ENCODE measurements at places on chromosomes 11 and 22.

DNA sequence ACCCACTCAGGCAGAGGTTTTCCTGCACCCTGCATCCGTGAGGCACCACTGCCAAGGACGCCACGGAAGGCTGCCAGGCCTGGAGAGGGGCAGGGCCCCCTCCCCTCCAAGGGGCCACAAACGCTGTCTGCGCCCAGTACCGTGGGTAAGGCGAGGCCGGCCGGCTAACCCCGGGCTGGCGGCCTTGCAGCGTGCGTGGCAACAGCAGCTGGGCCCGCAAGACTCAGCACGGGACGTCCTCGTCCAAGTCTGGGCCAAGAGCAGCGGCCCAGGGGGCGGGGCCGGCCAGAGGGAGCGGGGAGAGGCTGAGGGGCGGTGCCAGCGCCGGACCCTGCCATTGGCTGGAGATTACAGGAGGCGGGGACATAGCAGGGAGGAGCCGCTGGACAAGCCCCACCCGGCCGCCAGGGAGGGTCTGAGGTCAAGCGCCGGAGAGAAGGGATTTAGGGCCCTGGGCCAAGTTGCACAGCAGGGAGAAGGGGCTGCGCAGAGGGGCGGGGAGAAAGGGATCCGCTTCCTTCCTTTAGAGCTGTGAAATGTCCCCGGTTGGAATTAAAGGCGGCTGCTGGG is 16.0 kb downstream of the SLC43A1 start:
- peak; percentile 25 for DNase-seq

DNA sequence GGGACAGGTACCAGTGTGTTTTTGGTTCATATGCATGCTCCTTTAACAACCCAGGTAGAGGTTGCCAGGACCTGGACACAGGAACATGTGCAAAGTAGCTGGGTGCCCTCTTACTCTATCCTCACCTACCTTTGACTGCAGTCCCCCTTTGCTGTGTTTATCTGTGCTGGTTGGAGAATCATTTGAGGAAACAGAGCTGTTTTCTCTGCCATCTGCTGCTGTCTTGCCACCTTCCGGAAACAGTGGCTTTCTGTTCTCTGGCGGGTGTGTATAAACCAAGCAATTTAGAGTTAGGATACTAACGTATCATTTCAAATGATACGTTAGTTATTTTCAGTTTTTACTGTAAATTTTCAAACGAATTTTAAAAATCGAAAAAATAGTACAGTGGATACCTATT is 171.9 kb upstream of the TTC12 start:
- no peak for DNase-seq

- no peak for DNase-seq
These were observed 286.4 kb downstream of the NTM start for GRCh38 chr11:131656839-131657211.

GRCh38 chr11:8873741-8874405 is 37.1 kb upstream of the AKIP1 start:
- DNase-seq = no peak

- DNase-seq = no peak
These were observed 24.4 kb upstream of the FXYD6 start for GRCh38 chr11:117900720-117901440.

DNA sequence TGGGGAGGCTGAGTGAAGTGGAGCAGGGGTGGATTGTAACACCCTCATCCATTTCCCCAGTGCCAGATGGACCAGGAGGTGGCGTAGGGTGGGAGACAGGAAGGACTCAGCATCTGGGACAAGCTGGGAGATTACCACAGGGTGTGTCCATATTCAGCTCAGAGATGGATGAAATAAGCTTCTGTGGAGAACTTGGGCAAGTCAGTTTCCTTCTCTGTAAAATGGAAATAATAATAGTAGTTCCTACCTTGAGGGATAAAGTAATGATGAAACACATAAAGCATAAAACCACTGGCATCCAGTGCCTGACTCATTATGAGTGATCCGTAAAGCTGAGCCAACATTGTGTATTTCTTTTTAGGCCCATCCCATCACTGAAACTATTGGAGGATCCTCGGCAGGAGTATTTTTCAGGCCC is 607 bp upstream of the ROBO4 start:
- no peak for DNase-seq

GRCh38 chr11:30859669-30860068 is 273.5 kb upstream of the MPPED2 start:
- no peak for DNase-seq

GRCh38 chr11:100830978-100831732 is 144.1 kb downstream of the ARHGAP42 start:
- no peak for DNase-seq

GRCh38 chr22:49349181-49349835 is 478.4 kb downstream of the BRD1 start:
- no peak for DNase-seq

GRCh38 chr11:17652556-17652955 is 66.8 kb upstream of the MYOD1 start:
- DNase-seq = no peak

- no peak for DNase-seq
These were observed 124.4 kb downstream of the SPATA19 start for GRCh38 chr11:133720951-133721350.

DNA sequence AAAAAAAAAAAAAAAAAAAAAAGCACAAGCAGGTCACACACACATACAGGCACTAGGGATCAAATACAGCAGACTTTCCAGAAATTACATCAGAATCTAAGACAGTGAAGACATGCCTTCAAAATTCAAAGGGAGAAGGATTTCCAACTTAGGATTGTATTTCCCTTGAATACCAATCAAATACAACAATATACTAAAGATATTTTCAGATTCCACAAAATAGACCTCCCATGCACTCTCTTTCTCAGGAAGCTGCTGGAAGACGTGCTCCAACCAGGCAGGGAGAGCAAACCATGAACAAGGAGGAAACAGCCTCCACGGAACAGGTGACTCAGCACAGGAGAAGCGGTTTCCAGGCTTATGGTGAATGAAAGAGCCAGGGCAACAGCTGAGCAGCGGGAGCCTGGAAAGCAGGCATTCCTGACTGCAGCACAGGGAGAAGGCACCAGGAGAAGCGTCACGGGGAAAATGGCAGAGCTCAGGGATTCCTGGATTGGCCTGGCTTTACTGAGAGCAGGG is 32.0 kb downstream of the TMEM184B start:
- no peak for DNase-seq

GRCh38 chr11:112520354-112520753 is 259.7 kb upstream of the PLET1 start:
- no peak for DNase-seq

DNA sequence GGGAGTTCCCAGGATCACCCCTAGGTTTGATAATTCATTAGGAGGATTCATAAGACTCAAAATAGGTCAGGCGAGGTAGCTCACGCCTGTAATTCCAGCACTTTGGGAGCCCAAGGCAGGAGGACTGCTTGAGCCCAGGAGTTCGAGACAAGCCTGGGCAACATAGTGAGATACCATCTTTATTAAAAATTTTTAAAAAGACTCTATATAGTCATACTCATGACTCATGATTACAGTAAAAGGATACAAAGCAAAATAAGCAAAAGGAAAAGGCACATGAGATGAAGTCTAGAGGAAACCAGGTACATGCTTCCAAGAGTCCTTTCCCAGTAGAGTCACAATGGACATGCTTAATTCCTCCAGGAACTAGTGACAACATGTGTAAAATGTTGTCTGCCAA is 13.9 kb upstream of the PTS start:
- DNase-seq = no peak

DNA sequence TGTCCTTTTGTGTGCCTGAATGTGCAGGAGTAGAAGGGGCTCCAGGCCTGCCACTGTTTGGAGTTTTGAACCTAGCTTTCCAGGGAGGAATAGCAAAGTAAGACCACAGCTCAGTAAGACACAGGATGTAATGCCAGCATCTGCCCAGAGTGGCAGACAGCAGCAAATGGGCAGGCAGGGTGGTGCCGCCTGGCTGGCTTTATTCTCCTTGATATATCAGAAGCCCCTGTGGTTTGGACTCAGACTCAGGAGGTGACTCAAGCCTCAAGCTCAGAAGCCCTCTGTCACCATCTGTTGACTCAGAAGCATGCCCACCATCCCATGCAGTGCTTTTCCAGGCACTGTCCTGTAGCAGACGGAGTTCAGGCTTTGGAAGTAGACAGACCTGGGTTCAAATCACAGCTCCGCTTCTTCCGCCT is 72.7 kb upstream of the TTC12 start:
- DNase-seq = no peak

DNA sequence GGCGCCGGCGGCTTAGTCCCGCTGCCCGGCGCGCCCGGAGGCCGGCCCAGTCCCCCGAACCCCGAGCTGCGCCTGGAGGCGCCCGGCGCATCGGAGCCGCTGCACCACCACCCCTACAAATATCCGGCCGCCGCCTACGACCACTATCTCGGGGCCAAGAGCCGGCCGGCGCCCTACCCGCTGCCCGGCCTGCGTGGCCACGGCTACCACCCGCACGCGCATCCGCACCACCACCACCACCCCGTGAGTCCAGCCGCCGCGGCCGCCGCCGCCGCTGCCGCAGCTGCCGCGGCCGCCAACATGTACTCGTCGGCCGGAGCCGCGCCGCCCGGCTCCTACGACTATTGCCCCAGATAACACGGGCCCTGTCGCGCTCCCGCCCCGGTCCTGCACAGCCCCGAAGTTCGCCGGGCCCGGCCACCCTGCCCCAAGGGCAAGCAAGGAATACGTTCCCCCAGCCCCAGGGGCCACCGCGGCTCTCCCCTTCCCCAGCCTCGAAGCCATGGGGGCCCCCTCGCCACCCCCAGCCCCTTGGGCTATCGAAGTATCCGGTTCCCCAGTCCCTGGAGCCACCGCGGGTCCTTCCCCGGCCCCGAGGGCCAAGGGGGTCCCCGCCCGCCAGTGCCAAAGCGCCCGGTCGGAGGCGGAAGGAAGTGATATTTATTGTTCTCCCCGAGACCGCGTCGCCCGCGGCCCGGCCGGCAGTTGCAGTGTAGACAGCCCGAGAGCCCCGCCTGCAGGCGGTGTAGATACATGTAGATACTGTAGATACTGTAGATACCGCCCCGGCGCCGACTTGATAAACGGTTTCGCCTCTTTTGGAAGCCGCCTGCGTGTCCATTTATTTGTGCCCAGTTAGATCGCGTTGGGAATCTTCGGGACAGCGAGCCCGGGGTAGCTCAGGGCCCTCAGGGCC is 6.2 kb downstream of the TBX1 start:
- DNase-seq = no peak

GRCh38 chr11:113474362-113475159 is 637 bp downstream of the DRD2 start:
- peak; percentile 19 for DNase-seq

- no peak for DNase-seq
These were observed 36.4 kb upstream of the TREH start for GRCh38 chr11:118715837-118716260.

GRCh38 chr11:59866397-59866796 is at the start of gene TCN1:
TCN1 (minus strand) TSS chr11:59866487; CDS start chr11:59866470, 17 bp downstream.
- DNase-seq = no peak

DNA sequence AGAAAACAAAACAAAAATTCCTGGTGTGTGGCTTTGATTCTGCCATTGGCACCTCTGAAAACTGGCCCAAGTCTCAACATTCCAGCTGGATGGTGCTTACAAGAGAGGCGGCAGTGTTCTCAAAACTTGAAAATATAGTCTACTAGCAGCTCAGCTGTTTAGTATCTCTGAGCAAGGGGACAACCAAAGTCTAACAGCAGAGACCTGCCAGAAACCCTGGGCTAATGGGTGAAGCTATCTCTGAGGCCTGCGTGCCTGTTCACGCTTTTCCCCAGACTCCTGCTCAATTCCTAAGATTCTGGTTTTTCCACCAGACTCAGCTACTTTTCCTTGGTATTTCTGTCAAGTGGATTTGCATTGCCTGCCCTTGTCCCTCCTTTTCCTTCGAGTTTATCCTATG is 17.9 kb downstream of the TMEM218 start:
- no peak for DNase-seq

GRCh38 chr11:85276332-85276731 is 350.8 kb downstream of the DLG2 start:
- no peak for DNase-seq

- no peak for DNase-seq
These were observed 16.4 kb upstream of the ZNF280A start for GRCh38 chr22:22536515-22536914.

GRCh38 chr11:36948460-36949127 is 350.6 kb upstream of the RAG2 start:
- DNase-seq = no peak

DNA sequence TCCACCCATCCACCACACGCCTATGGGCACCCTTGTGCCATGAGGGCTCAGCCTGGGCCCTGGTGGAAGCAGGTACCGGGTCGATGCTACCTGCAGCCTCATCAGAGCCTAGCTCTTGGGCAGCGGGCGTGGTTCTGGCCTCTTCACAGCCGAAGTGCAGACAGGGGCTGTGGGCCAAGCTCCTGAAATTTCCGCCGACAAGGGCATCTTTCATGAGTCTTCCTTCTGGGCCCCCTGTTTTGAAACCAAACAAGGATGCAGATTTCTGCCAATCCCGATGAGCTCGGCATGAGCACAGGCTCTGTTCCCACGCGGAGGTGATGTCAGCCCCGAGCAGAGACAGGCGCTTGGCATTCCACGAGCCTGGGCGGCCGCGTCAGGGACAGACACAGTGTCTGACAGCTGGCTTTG is 22.6 kb upstream of the MGAT3 start:
- no peak for DNase-seq

DNA sequence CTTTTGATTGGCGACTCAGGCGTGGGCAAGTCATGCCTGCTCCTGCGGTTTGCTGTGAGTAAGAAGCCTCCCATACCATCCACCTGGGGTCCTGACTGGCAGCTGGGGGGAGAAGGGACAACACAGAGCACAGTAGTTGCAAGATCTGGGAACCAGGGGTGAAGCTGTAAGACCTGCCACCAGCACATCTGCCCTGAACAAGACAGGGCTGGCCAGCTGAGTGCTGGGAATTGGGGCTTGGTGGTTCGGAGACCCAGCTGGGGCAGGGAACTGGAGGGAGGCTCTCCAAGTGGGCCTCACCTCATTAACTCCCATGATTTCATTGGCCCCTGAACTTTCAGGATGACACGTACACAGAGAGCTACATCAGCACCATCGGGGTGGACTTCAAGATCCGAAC is 3.4 kb downstream of the RAB1B start:
- no peak for DNase-seq

- DNase-seq = no peak
These were observed 314.2 kb downstream of the RAB38 start for GRCh38 chr11:87861030-87861429.

DNA sequence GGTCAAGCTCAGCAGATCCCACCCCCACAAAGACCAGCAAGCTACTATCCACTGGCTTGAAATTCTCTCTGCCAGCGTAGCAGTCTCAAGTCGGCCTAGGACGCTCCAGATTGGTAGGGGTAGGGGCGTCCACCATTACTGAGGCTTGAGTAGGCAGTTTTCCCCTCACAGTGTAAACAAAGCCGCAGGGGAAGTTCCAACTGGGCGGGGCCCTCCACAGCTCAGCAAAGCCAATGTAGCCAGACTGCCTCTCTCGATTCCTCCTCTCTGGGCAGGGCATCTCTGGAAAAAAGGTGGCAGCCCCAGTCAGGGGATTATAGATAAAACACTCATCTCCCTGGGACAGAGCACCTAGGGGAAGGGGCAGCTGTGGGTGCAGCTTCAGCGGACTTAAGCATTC is 1064.9 kb upstream of the TENM4 start:
- DNase-seq = no peak

GRCh38 chr11:103773059-103773458 is 263.4 kb upstream of the DDI1 start:
- no peak for DNase-seq
